DMS79 treated with DMSO at 0.1 percent for 48 hours (cell line): ENCODE measurements at places on chromosomes 2 and 18.

DNA sequence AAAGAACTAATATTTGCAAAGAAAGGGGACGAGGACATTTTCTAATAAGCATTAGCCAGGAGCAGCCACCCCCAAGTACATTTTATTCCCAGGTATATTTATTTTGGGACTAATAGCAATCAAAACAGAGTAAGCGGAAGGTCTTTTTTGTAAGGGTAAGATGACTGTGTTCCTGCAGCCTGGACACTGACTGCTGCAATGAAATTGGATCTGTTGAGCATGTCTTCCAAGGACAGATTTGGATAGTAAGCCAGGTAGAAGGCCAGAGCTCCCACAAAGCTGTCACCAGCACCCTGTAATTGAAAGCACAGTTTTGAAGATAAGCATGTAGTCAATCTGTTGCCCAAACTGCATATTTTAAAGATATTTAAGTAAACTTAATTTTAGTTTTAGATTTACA lies 10.0 kb downstream of the MRPL33 start:
- DNase-seq, result no peak

DNA sequence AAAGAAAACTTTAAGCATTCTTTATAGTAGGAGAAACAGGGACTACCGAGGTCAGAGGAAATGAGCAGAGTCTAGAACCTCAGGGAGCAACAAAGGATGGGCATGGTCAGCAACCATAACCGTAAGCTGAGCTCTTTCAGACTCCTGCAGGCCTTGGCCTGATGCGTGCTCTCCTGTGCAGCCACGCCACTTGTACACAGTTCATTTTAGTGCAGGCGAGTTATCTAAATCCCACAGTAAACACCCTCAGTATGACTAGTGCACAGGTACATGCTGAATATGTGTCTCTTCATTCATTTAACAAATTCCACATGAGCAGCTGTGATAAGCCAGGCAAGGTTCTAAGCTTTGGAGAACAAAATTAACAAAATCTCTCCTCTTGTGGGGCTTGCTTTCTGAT lies 401.2 kb upstream of the RAB12 start:
- DNase-seq, result no peak

- no peak for DNase-seq
These were observed 113.6 kb upstream of the COL5A2 start for GRCh38 chr2:189293164-189293563.

GRCh38 chr2:174219321-174219720 lies 29.0 kb downstream of the OLA1 start:
- no peak for DNase-seq

GRCh38 chr2:158131919-158132566 lies 30.4 kb downstream of the UPP2 start:
- no peak for DNase-seq

DNA sequence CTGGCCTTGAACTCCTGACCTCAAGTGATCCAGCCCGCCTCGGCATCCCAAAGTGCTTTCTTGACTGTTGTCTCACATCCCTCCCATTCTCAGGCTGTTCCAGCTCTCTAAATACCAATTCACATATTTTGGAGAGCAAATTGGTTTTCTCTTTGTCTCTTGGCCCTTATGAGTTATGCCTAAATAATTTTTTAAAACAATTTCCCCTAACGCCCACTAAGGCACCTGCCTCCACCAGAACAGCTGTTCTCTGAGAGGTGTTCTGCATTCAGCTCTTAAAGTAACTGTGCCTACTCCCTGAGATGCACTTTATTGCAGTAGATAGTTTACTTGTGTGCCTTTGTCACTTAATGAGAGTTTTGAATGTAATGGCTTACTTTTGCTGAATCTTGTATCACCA lies 6.9 kb downstream of the CCDC195 start:
- no peak for DNase-seq

- no peak for DNase-seq
These were observed 1261.7 kb downstream of the DSC3 start for GRCh38 chr18:29780816-29781215.

GRCh38 chr18:13577091-13577697 lies 149.2 kb downstream of the FAM210A start:
- no peak for DNase-seq

- DNase-seq, result no peak
These were observed 73.7 kb upstream of the COPS8 start for GRCh38 chr2:237012004-237012403.
